Breast epithelium (tissue), 4 donors: ENCODE measurements at places on chromosomes 4 and X. TPM values are rescaled to one million over a fixed set of nuclear protein-coding genes. Genes with fewer than 3 reads are reported as not detected.

DNA sequence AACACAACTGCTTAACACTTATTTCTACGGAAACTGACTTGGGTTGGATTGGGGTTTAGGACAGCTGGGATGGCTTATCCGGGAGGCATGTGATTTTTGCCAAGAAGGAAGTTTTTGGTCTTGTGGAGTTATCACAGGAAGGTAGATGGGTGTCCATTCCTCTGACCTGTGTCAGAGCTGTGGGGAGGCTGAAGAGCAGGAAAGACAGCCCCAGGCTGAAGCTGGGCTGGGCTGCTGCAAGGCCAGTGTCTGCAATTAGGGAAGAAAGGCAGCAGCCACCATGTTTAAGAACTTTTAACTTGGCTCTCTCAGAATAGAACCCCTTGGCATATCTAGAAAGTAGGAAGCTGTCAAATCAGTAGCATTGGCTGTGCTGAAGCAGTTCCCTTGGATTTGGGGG is 42.3 kb downstream of the CCNG2 start:
- DNase-seq: no peak

The CYLC1 gene
- not detected for total RNA-seq

GRCh38 chr4:11768251-11768972 is 339.7 kb upstream of the HS3ST1 start:
- DNase-seq: no peak

DNA sequence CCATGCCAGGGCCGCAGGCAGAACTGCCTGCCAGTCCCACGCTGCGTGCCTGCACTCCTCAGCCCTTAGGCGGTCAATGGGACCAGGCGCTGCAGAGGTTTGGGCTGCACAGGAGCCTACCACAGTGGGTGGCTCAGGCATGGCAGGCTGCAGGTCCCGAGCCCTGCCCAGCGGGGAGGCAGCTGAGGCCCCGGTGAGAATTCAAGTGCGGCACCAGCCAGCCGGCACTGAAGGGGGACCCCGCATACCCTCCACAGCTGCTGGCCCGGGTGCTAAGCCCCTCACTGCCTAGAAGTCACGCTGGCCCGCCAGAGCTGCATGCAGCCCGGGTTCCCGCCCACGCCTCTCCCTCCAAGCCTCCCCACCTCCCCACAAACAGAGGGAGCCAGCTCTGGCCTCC is 302.5 kb upstream of the UGT8 start:
- no peak for DNase-seq

The PF4V1 gene
- not detected for total RNA-seq

The SOX3 gene
- not detected for total RNA-seq
